ENCODE measurements at places on chromosomes 12 and 14.

- DNase-seq: no peak
Observed at GRCh38 chr14:72801381-72801812, 92.5 kb downstream of the DPF3 start.

GRCh38 chr12:54370171-54370730 is 6.0 kb upstream of the GPR84 start:
- DNase-seq: no peak

GRCh38 chr12:22738945-22739344 is 114.0 kb downstream of the ETNK1 start:
- DNase-seq: no peak

DNA sequence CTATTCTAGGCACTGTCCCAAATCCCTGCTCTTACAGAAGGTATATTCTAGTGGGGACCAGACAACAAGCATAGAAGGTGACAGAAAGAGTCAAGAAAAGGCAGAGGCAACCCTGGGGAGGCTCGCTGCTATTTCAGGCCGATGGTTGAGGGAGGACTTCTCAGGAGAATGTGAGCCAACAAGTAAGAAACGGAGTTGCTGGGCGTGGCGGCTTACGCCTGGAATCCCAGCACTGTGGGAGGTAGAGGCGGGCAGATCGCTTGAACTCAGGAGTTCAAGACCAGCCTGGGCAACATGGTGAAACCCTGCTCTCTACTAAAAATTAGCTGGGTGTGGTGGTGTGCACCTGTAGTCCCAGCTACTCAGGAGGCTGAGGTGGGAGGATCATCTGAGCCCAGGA is 4.7 kb upstream of the GOLGA3 start:
- no peak for DNase-seq

DNA sequence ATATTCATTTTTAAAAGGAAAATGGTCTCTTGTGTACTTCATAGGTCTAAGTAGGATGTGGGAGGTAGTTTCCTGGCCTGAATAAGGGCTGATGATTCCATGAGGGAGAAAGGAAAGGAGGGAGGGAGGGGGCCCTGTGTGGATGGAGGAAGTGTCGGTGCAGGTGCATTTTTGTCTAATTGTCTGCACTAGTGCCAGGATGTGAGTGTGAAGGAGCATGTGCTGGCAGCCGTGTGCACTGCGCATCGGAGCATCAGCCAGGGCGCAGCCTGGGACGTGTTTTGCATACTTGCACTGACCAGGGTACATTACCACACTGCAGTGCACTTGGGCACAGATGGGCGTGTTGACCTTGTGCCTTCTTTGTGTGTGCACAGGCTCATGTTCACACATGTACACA is 29.2 kb downstream of the SMUG1 start:
- no peak for DNase-seq

DNA sequence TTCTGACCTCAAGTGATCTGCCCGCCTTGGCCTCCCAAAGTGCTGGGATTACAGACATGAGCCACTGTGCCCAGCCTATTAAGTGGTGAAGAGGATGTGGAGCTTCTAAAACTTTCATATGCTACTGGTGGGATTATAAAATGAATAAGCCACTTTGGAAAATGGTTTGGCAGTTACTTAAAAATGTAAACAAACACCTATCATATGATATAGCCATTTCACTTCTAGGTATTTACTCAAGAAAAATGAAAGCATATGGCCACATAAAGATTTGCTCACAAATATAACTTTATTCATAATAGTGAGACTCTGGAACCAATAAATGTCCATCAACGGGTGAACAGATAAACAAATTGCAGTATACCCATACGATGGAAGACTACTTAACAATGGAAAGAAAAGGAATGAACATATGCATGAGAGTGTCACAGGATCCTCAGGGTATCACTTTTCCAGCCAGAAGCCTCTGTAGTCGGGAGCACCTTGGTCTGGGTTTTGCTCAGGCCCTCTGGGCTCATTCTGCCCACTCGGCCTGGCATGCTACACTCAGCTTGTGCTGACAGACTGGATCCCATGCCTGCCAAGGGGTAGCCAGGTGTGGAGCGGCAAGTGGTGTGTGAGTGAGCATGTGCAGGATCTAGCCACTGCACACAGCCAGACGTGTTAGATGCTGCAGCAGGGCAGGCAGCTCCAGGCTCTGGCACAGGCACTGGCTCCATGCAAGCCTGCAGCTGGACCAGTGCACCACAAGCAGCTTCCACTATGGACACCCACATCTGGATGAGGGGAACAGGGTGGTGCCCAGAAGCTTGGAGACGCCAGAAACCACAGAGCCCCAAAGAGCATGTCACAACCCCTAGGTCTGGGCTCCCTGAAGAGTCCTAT is 213.2 kb upstream of the DIO3 start:
- DNase-seq: no peak

DNA sequence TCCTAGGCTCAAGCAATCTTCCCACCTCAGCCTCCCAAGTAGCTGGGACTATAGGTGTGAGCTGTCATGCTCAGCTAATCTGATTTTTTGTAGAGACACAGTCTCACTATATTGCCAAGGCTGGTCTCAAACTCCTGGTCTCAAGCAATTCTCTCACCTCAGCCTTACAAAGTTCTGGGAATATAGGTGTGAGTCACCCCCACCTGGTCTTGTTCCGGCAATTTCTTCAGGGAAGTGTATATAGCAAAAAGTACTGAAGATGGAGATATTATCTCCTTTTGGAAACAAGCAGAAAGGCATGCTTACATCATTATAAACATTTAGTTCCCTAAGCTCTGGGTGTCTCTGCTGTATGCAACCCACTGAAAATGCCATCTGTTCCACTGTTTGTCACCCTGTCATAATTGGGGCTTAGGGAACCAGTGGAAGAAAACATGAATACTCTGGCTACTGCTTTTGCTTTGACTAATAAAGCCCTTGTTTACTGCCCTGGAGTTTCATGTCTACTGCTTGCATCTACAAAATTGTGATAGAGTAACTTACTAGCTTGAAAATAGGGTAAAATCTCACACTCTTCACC is 940.2 kb downstream of the GALC start:
- no peak for DNase-seq

DNA sequence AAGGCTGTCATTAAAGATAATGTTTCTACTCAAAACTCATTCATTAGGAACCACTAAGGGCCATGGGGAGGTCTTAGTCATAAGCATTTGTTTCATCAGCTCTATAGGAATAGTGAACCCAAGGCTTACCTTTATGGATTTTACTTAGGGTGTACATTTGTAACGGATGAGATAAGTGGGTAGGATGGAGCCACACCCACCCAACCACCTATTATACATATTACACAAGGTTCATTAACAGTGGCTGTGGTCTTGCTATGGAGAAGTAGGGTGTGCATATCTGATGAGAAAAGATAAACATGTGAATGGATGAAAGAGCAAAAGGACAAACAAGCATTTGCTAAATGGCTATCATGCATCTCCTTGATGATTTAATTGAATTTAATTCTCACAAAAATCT is 39.6 kb upstream of the ITPR2 start:
- no peak for DNase-seq

GRCh38 chr12:51103977-51104376 is 20.6 kb upstream of the CSRNP2 start:
- no peak for DNase-seq

Data from NCI-H1417 treated with DMSO at 0.1 percent for 48 hours (cell line).